Caki2 (cell line): ENCODE measurements at places on chromosomes 2 and 18. TPM values are rescaled to one million over a fixed set of nuclear protein-coding genes. Genes with fewer than 3 reads are reported as not detected.

GRCh38 chr18:6566338-6566911 lies 151.7 kb upstream of the L3MBTL4 start:
- DNase-seq: no peak

- DNase-seq: no peak
Measured at GRCh38 chr2:120167272-120167671, 55.9 kb downstream of the TMEM185B start.

DNA sequence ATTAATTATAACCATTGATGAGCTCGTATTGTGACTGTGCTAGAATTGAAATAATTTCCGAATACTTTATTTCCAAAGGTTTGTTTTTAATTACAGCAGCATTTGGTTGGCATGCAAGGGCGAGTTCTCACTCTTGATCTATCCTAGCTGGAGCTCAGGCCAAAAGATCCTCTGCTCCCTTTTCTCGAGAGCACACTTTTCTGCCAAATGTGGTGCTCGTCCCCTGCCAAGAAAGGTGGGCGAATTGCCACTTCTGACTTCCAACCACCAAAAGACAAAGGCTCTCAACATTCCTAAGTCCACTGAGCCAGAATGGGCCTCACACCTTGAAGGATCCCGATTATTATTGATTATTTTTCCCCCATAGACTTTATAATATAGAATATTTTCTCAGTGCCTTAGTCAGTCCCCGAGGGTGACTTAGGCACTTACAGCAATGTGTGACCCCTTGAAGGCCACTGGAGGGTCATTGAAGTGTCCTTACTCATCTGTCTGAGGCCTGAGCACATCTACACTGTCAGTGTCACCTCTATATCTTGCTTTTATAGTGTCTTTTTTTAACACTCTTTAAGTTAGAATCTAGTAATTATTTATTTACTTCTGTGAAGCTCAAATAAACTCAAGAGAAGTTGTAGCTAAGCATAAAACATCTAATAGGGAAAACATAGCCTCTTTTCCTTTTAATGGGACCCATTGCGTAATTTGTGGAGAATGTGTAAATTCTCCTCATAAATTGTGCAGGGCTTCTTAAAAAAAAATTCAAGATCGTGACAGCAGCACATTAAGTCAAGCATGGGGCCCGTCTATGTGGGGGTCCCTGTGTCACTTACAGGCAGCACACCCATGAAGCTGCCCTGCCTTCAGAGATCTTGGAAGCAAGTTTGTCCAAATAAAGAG lies 98.3 kb downstream of the MEIS1 start:
- DNase-seq: no peak

MFSD2B gene
- total RNA-seq: not detected in 2 replicates

CARF gene
- 6.6 and 7.1 TPM in 2 replicates for total RNA-seq

RIT2 gene
- total RNA-seq: not detected in 2 replicates

- DNase-seq: no peak
Measured at GRCh38 chr2:671072-671471, 6.1 kb downstream of the TMEM18 start.

- peak; percentile 50 for DNase-seq
Measured at GRCh38 chr2:68909793-68910674, 38.8 kb upstream of the BMP10 start.

DNA sequence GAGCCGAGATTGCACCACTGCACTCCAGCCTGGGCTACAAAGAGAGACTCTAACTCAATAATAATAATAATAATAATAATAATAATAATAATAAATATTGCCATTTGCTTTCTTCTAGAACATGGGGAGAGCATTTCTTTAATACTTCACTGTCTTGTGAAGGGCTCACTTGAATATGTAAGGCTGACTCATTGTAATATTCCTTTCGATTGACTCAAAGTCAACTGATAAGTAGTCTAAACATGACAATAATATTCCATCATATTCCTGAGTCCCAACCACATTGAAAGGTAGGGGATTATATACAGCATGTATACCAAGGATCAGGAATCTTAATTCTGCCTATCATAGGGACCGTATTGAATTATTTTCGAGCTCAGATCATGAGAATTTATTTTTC lies 949.2 kb downstream of the DSC3 start:
- DNase-seq: no peak

CNGA3 gene
- total RNA-seq: not detected in 2 replicates

- DNase-seq: no peak
Measured at GRCh38 chr18:4455113-4455811, at the start of gene DLGAP1. Gene DLGAP1 (minus strand): TSS chr18:4455307.

GRCh38 chr2:58606799-58607198 lies 365.7 kb upstream of the FANCL start:
- DNase-seq: no peak

ATOH8 gene
- total RNA-seq: 7.5 and 12.9 TPM in 2 replicates

DNA sequence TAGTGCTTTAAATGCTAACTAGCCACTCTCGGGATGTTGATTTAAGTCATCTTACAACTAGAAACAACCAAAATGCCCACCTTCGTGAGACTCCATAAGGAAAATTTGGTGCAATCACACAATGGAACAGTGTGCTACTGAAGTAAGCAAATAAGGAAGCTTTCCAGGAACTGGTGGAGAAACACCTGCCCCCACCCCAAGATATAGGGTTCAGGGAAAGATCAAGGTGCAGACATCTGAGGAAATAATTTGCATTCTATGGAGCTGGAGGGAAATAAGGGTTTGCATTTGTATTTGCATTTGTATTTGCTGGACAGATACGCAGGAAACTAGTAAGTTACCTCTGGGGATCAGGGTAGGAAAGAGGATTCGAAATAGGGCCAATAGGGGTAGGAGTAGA lies 90.9 kb downstream of the ACAA2 start:
- DNase-seq: no peak

GRCh38 chr2:167928434-167928833 lies 319.0 kb downstream of the STK39 start:
- DNase-seq: no peak

SCLY gene
- 16.7 and 33.8 TPM in 2 replicates for total RNA-seq

DNA sequence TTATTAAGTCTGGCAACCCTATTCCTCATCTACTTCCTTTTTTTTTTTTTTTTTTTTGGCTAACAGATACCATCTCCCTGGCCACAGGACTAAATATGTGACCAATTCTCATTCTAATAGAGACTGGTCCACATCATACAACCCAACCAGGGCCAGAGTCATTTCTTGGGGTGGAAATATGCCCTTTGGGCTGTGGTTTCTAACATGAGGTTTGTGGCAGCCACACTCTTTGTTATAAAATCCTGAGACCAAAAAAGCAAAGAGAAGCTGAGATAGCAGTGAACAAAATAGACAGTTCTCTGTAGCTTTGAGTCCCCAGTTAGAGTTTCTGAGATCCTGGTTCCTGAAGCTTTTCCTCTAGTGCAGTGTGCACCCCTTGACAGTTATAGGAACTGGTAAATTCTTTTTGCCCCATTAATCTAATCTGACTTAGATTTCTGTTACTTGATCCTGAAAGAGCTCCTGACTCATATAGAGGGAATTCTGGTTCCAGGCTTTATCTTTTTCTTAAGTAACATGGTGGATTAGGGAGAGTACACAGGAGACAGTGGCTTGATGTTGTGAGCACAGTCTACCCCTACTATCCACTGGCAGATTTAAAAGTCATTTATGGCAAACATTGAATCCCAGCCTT lies 86.8 kb downstream of the MAIP1 start:
- DNase-seq: no peak

PPP1CB gene
- 113 and 127 TPM in 2 replicates for total RNA-seq

- DNase-seq: no peak
Measured at GRCh38 chr2:70412294-70413070, 110.6 kb upstream of the FAM136A start.

DNA sequence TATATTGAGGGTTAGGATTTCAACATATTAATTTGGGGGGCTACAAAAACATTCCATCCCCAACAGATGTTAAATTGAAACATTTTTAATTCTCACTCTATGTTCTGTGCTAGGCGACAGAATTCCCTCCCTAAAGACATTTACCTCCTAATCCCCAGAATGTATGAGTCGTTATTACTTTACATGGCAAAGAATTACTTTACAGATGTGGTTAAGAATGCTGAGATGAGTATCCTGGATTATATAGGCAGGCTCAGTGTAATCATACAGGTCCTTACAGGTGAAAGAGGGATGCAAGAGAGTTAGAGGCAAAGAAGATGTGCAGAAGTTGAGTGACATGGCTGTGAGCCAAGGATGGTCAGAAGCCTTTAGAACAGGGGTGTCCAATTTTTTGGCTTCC lies 974.1 kb upstream of the ACVR2A start:
- no peak for DNase-seq

DNA sequence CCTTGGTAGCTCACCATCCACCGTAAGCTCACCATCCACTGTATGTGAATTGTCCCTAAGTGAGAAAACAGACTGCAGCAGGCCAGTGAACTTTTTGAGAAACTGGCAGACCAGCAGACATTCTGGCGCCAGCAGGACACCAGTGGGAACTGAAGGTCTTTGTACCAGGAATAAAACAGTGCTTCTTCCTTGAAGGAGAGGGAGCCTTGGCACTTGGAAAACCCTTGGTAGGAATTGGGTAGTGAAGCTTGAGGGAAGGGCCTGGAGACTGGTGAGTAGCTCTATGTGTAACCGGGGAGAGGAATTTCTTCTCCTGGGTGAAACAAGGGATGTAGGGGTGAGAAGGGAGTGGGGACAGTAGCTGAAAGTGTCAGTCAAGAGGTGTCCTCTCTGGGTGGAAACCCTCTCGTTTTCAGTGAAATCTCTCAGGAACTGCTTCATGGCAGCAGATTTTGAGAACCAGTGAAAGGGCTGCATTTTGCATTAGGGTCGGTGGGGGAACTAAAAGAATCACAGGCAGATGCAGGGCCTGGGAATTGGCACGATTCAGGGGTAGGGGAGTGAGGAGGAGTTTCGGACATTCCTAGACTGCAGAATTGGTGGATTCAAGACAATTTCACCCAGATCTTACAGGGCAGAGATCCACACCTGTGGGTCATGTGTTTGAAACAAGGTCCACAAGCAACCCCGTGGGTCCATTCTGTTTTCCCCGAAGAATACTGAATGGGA lies 131.5 kb upstream of the DLX2 start:
- no peak for DNase-seq

GRCh38 chr2:151760139-151760650 lies 25.9 kb upstream of the NEB start:
- DNase-seq: no peak

DNA sequence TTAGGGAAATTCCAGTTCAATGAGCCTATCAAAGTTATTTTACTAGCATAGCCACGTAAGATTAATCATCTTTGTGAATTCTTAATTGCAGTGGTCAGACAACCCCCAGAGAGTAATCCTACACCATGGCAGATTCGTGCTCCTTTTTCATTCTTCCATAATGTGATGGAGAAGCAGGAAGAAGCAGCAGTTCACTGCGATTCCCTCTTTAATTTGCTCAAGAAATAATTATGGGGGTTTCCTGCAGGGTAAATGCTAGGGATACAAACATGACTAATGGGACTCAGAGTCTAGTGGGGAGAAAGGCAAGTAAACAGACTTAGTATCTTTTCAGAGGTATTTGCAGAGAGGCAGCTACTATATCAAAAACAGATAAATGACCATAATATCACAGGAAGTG lies 175.8 kb upstream of the HNRNPA3 start:
- no peak for DNase-seq

DNA sequence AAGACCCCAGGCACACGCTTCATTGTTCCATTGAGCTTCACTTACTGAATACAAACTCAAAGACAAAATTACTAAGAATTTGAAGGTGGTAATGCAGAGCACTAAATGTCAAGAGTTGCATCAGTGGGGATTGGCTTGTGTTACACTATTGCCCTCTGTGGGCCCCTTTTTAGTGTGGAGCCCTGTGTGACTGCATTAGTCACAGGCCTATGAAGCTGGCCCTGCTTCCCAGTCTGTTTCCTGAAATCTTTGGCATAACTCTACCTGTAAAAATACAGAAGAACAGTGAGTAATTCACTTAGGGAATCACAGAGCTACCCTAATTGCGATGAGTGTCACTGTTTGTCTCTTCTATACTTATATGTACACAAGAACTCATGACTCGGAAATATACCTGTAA lies 40.0 kb upstream of the STPG4 start:
- DNase-seq: no peak

GRCh38 chr2:99867770-99868169 lies 274.6 kb downstream of the AFF3 start:
- DNase-seq: peak; percentile 42

DNA sequence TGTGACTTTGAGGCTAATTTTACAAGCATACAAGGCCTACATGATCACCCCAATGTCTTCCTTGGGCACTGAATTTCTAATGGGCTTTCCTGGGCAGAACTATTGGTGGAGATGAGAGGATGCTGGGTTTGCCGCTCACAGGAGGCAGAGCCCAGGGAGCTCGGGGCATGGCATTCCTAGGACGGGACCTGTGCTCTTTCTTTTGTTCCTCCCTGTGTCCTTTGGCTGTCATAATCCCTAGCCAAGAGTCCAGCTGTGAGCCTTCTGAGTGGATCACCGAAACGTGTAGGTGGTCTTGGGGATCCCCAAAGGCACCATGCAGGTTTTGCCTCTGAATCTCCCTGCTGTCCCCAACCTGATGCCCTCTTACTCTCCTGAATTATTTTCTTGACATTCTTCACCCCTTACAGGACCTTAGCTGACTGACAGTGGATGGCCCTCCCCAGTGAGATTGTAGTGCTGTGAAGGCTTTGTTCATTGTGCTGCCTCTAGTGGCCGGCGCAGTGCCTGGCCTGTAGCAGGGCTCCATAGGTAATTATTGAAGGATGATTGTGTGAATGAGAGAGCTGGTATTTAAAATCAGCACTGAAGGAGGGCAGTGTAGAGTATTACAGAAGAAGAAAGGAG lies 221.9 kb downstream of the ZNF407 start:
- peak; percentile 14 for DNase-seq

- no peak for DNase-seq
Measured at GRCh38 chr2:101428422-101429176, 41.3 kb upstream of the CREG2 start.

MTCL1 gene
- total RNA-seq: 55.4 and 59.8 TPM in 2 replicates

RGPD5 gene
- total RNA-seq: 0.81 and 3.3 TPM in 2 replicates

DNA sequence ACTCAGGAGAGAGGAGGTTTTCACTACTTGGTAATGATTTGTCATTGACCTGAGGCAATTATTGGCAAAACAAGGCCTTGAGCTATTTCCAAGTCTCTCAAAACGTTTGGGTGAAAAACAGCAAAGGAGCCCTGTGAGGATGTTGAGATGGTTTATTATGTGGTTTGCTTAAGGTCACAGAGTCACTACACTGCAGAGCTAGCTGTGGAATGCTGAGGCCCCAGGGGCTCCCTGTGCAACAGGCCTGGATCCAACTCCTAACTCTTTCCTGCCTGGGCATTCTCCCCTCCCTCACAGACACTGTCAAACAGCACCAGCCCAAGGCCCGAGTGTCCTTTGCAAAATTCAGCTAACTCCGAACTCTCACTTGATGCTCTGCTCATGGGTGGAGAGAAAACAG lies 754.6 kb upstream of the SOX11 start:
- DNase-seq: no peak

DNA sequence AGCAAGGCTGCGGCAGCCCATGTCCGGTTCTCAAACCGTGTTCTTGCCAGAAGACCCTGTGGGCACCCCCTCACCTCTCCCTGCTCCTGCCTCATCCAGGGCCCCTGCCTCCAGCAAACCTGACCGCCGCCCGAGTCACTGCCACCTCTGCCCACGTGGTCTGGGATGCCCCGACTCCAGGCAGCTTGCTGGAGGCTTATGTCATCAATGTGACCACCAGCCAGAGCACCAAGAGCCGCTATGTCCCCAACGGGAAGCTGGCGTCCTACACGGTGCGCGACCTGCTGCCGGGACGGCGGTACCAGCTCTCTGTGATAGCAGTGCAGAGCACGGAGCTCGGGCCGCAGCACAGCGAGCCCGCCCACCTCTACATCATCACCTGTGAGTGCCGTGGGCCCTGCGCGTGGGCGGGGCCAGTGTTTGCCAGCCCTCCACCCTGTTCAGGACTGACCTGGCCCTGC lies 32.2 kb downstream of the MTERF4 start:
- DNase-seq: no peak
